ENCODE measurements at places on chromosomes 7 and 10.

- no peak for DNase-seq
Observed at GRCh38 chr10:11899067-11899876, 76.1 kb downstream of the PROSER2 start.

DNA sequence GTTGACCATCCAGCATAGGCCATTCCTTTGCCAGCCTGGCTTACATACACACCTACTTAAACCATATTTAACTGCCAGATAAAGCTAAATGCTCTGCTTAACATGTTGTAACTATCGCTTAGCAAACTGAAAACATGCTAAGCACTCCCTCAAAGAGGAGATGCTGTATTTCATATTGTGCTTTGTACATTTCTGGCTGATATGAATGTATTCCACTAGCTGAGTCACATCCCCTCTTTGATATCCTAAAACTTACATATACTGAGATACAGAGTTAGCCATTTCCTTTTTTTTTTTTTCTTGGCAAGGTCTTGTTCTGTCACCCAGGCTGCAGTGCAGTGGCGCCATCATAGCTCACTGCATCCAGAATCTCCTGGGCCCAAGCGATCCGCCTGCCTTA lies 99.4 kb downstream of the TPST1 start:
- no peak for DNase-seq

- no peak for DNase-seq
Observed at GRCh38 chr10:102208311-102209035, 17.6 kb upstream of the ELOVL3 start.

DNA sequence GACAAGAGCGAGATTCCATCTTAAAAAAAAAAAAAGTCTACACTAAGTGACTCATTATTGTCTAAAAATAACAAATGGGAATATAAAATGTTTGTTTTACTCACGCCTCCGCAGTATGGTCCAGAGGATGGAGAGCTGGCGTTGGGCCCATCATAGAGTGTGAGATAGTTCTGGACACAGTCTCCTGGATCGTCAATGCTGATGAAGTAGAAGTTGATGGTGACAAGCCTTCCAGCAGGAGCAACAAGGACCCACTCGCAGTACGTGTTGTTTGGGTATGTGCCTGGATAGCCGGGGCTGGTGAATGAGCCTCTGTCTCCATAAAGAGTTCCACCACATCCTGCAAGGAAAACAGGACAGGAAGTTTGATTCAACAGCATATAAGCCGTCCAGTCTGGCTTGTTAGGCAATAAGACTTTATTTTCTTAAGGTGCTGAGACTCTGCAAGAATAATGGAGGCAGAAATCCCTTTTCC lies 11.5 kb upstream of the RSU1 start:
- no peak for DNase-seq

DNA sequence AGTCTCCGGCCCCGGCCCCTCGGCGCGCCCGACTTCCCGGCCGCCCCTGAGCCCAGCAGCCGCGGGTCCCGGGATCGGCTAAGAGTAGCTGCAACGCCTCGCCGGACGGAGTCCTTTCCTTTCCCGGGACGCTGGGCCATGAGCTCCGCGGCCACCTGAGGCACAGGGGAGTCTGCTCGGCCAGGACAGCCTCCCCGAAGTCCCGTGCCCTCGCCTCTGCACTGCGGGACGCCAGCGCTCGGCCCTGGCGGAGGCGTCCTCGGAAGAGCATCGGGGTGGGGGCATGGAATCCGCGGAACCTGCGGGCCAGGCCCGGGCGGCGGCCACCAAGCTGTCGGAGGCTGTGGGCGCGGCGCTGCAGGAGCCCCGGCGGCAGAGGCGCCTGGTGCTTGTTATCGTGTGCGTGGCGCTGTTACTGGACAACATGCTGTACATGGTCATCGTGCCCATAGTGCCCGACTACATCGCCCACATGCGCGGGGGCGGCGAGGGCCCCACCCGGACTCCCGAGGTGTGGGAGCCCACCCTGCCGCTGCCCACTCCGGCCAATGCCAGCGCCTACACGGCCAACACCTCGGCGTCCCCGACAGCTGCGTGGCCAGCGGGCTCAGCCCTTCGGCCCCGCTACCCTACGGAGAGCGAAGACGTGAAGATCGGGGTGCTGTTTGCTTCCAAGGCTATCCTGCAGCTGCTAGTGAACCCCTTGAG lies 502 bp downstream of the SLC18A3 start:
- DNase-seq = no peak

- DNase-seq = no peak
Observed at GRCh38 chr10:118237930-118238329, 104.2 kb downstream of the FAM204A start.

- no peak for DNase-seq
Observed at GRCh38 chr10:79162861-79163665, 94.3 kb downstream of the ZMIZ1 start.

DNA sequence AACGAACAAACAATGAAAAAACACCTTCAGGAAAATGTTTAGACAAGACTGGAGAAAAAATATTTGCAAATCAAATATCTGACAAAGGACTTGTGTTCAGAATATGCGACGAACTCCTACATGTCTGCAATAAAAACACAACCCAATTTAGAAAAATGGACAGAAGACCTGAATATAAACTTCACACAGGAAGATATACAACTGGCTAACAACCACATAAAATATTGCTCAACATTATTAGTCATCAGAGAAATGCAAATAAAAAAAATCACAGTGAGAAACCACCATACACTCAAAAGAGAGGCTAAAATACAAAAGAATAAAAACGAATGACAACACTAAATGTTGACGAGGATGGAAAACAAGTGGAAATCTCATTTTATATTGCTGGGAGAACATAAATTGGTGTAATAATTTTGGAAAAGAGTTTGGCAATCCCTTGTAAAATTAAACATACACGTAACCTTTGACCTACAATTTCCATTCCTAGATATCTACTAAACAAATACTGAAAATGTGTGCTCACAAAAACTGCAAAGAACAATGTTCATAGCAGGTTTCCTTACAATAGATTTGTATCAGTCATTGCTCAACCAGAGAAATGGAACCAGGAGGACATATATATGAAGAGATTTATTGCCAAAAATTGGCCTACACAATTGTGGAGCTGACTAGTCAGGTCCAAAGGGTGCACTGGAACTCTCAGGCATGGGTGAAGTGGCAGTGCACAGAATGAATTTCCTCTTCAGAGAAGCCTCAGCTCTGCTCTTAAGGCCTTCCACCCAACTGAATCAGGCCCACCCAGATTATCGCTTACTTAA lies 82.9 kb upstream of the OGDHL start:
- DNase-seq = no peak
